SJSA1 (cell line): ENCODE measurements at places on chromosomes 13 and 19.

- no peak for DNase-seq
These were observed 3.3 kb downstream of the REX1BD start for GRCh38 chr19:18591735-18592385.

DNA sequence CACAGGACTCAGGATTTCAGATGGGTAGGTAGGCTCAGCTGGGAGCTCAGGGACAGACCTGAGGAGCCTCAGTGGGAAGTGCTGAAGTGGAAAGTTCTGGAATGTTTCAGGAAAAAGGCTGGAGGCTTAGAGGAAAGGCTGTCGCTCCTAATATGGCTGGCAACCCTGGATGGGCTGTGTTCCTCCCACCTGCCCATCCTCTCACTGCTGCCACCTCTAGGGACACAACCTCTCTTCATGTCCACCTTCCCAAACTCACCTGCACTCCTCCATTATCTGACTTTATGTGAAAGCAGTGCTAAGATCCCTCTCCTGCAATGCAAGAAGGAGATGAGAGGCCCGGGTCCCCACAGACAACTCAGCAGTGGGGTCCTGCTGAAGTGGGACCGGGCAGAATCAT lies 5.8 kb upstream of the CEACAM21 start:
- DNase-seq = no peak

GRCh38 chr13:109576331-109576813 lies 210.0 kb downstream of the IRS2 start:
- DNase-seq = no peak

DNA sequence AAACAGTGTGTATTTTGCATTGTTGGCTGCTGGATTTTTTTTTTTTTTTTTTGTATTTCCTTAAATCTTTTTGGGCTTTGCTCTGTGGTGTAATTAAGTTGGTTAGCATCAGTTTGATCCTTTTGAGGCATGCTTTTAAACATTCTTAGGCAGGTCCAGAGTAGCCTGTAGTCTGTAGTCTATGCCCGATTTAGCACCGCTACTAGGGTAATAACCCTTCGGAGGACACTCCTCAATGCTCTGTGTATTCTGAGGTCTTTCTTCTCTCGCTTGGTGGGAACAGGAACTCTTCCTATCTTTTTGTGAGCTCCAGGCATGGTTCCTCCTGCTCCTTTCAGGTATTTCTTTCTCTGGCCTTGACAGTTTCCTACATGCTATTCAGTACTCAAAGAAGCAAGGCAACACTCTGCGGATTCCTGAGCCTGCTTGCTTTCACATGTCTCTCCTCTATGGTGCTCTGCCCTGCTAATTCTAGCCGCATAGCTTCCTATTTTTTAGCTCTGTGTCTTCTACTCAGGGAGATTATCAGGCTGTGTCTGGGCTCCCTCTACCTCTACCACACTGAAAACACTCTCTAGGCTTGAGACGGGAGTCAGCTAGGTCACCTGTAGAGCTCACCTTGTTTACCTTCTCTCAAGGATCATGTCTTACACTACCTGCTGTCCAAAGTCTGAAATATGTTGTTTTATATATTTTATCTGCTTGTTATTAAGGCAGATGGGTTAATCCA lies 195.1 kb downstream of the NDFIP2 start:
- DNase-seq = no peak

- DNase-seq = no peak
These were observed 11.9 kb downstream of the EPS8L1 start for GRCh38 chr19:55087542-55087901.

GRCh38 chr13:44363631-44364344 lies 9.8 kb upstream of the SERP2 start:
- no peak for DNase-seq

DNA sequence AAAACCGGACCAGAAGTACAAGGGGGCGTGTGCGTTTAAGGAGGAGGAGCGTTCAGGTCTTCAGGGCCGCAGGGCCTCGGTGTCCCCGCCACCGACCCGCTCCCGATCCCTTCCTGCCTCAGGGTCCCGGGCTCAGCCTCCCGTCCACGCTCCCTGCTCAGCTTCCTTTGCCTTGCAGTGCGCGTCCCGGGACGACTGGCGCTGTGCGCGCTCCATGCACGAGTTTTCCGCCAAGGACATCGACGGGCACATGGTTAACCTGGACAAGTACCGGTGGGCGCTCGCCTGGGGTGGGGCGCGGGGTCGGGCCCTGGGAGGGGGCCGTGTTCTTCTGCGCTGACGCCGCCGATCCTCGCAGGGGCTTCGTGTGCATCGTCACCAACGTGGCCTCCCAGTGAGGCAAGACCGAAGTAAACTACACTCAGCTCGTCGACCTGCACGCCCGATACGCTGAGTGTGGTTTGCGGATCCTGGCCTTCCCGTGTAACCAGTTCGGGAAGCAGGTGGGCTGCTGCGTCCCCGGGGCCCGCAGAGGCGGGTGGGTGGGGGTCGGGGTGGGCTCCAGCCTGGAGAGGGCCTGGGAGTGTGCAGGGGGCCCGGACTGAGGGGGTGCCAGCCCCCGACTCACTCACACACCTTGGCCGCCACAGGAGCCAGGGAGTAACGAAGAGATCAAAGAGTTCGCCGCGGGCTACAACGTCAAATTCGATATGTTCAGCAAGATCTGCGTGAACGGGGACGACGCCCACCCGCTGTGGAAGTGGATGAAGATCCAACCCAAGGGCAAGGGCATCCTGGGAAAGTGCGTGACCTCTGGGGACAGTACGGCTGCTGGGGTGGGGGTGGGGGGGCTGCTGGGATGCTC lies 1.4 kb downstream of the GPX4 start:
- DNase-seq = no peak

GRCh38 chr19:23203841-23204344 lies 46.3 kb downstream of the ZNF724 start:
- DNase-seq = no peak

DNA sequence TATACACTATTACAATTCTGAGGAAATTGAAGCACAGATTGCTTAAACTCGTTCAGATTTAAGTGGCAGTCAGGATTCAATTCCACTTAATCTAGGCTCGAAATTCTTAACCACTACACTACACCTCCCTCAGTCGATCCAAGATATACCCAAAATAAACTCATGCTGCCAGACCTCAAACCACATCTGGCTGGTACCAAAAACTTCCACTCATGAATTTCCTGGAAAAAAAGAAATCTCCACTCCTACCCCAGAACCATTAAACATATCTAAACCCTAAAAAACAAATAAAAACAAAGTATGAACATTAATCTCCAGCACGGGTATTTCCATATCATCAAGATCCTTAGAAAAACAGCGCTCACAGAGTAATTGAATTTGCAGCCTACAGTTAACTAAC lies 1.1 kb downstream of the ZFP30 start:
- DNase-seq = no peak

DNA sequence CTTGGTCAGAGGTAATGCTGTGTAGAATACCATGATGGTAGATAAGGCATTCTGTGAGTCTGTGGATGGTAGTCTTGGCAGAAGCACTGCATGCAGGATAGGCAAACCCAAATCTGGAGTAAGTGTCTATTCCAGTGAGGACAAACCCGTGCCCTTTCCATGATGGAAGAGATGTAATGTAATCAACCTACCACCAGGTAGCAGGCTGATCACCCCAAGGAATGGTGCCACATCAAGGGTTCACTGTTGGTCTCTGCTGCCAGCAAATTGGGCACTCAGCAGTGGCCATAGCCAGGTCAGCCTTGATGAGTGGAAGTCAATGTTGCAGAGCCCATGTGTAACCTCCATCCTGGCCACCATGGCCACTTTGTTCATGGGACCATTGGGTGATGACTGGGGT lies 155.0 kb downstream of the RAP2A start:
- no peak for DNase-seq

- no peak for DNase-seq
These were observed 370.6 kb downstream of the DIAPH3 start for GRCh38 chr13:59793107-59793506.

- DNase-seq = peak; percentile 53
These were observed 23.6 kb downstream of the IRS2 start for GRCh38 chr13:109762791-109763190.

DNA sequence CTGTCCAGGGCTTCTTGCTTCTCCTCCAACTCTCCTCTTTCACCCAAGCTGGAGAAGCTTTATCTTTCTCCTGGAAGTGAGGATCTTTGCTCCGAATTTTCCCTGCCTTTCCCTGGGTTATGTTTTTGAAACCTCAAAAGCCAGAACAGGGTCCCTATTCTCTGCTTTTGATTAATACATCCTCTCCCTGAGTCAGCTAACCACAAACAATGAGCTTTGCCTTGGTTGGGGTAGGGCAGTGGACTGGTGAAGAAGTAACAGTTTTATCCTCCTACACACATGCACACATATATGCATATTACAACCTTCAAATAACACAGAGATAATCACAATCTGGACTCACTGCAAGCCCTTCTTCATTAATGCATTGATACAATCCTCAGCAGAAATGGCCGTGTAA lies 44.6 kb downstream of the DLEU7 start:
- DNase-seq = no peak

DNA sequence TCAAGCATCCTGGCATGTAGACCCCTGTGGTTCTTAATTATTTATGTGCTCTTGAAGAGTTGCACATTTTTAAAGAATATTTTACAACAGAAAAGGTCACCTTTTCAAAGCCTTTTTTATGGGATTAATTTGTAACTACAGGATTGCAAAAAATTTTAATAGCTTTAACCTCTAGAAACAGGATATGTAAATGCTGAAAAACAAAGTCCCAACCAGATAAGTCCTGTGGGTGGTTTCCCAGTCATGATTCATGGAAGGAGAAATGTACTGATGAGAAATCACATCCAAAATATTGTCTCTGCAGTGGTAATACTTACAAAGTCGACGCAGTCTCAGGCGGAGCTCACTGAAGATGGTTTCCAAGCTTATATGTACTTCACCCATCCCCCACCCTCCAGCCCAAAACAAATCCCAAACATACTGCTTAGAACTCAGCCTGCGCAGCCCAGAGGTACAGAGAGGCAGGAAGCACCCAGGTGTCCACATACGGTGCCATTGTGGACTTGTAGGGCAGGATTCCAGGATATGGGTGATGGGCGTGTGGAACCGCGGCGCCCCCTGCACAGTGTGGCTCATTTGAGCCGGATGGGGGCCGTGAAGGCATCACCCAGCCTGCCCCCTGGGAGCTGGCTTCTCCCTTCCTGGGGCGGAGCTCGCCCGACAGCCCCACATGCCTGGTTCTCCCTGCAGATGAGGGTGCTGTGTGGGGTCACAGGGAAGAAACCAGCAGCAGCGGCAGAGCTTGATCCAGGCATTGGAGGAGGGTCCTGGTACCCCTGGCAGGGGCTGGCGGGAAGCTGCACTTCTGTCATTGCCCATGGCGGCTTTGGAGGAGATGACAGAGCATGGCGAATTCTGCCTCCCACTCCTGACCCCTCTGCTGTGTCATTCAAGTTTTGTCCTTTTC lies 101.2 kb downstream of the ATP11A start:
- no peak for DNase-seq

DNA sequence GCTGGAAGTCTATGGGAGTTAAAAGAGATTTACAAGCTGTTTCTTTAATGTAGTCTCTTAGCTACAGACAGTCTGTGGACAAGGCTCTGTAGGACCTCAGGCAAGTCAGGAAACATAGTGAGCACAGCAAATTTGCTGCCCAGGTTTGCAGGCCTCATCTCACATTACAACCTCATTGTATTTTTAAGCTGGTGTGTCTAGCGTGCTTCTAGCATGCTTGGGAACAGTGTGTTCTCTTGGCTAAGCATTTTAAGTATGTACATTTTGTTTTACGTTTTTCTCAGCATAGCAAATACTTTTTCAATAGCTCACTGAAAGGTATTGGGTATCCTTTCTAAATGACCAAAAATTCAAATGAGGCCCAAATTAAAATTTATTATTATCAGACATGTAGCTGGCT lies 113.2 kb downstream of the STARD13 start:
- no peak for DNase-seq

DNA sequence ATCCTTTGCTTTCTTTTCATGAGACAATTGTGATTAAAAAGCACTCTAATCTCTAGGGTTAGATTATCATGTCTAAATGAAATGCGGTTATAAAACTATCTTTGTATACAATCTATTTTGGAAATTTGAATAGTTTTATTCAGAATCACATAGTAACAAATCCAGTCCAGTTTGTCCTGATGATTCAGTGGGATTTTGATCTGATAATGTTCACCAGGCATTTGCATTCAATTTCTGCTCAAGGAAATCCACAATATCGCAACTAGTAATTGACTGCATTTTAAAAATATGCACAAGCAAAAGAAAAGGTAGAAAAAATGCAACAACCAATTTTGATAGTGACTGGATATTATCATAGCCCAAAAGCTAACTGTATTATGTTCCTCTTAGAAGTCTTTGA lies 63.8 kb downstream of the ITGBL1 start:
- no peak for DNase-seq

DNA sequence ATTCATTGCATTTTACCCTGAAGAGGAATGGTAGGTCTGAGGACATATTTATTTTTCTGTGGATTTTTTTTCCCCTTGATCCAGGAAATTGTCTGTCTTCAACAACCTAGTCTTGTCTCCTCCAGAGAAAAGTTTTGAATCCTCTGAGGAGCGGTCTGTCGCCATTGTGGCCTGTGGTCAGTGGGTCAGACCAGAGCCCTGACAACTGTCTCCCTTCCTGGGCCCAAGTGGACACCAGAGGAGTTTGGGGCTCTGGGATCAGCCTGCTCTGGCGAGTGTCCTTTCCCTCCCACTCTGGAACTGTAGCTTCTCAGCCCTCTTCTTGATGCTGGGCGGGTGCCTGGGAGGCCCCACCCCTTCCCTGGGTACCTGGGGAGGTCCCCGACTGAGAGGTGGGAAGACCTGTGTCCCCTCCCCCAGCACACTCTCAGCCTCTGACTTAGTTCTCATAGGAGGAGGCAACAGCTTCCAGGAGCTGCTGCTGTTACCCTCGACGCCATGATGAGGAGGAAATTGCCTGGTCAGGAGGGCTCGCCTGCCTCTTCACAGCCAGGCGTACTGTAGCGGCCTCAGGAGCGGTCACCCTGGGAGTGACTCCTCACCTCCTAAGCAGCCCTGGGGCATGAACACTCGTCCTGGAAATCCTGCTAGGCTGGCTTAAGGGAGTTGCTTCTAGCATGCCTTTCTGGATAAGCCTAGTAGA lies 110.3 kb downstream of the GGACT start:
- no peak for DNase-seq

- DNase-seq = no peak
These were observed 180.2 kb downstream of the RGCC start for GRCh38 chr13:41637586-41637985.

- DNase-seq = peak; percentile 8
These were observed 87.1 kb downstream of the ATP11A start for GRCh38 chr13:112776971-112777370.

- no peak for DNase-seq
These were observed 2.5 kb downstream of the RABAC1 start for GRCh38 chr19:41956621-41957020.

GRCh38 chr19:13099073-13099999 lies 3.3 kb downstream of the LYL1 start:
- DNase-seq = no peak

- DNase-seq = no peak
These were observed 174.2 kb downstream of the RBM26 start for GRCh38 chr13:79231887-79232286.

GRCh38 chr13:99124794-99125316 lies 75.8 kb upstream of the UBAC2 start:
- DNase-seq = peak; percentile 94

DNA sequence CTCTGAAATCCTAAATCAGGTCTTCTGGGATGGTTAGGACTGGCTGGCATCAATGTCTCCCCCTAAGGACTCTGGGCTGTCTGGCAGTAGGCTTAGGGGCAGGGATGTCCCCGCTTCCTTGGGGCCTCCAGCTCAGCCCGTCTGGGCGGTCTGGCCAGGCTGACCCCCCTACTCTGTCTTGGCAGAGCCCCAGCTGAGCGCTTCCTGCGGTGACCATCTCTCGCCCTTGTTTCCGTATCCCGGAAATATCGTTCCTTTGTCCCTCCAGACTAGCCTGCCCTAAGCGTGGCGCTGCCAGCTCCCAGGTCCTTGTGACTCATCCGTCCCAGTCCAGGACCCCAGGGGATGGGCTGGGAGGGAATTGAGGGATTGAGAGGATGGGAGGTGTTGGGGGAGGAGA lies 11.3 kb downstream of the GTPBP3 start:
- peak; percentile 92 for DNase-seq
